Stimulated activated CD4-positive, alpha-beta T cell treated with anti-CD3 and anti-CD28 coated beads, Interleukin-1b, Interleukin-23, amount 100 ng/mL, for 1 hour (primary cell): ENCODE measurements at places on chromosomes 4 and X.

GRCh38 chr4:10606483-10607155 lies 77.9 kb downstream of the CLNK start:
- no peak for DNase-seq

DNA sequence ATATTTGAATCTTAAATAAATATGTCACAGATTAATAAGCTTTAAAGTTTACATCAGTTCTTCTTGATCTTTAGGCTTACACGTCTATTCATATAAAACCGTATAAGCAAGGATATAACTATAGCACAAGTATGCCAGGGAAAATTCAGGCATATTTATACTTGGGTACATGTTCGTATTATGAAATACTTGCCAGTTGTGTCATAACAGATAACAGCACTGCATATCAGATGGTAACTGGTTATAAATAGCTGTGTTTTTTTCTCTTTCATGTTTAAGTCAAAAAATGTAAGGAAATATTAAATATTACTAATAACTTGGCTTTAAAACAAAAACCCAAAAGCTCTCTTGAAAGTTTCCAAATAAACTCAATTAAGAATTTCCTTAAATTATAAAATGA lies 17.5 kb downstream of the BRWD3 start:
- no peak for DNase-seq

DNA sequence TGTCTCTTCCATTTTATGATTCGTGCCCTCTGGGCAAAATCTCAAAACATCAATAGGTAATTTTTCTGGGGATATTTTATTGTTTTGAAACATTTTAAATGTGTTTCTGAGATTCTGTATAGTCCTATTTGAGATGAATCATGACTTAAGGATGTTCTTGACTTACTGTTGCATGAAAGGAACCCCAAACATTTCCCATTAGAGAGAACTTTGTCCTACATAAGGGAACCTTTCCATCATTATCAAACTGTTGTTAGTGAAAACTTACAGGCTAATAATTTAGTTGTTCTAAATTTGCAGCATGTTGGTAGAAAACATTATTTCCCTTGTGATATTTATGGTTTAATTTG lies 523.3 kb downstream of the PPARGC1A start:
- DNase-seq: no peak

GRCh38 chr4:76206222-76206942 lies 7.2 kb downstream of the SCARB2 start:
- no peak for DNase-seq

GRCh38 chr4:148006001-148006400 lies 274.1 kb downstream of the ARHGAP10 start:
- DNase-seq: no peak

- no peak for DNase-seq
These were observed 106.2 kb downstream of the TMA16 start for GRCh38 chr4:163600727-163601126.

- DNase-seq: no peak
These were observed 21.1 kb upstream of the TADA2B start for GRCh38 chr4:7021930-7022664.

- DNase-seq: no peak
These were observed 580.9 kb upstream of the ZFP42 start for GRCh38 chr4:187414716-187415115.

GRCh38 chr4:84220990-84221389 lies 278.1 kb downstream of the NKX6-1 start:
- DNase-seq: no peak

DNA sequence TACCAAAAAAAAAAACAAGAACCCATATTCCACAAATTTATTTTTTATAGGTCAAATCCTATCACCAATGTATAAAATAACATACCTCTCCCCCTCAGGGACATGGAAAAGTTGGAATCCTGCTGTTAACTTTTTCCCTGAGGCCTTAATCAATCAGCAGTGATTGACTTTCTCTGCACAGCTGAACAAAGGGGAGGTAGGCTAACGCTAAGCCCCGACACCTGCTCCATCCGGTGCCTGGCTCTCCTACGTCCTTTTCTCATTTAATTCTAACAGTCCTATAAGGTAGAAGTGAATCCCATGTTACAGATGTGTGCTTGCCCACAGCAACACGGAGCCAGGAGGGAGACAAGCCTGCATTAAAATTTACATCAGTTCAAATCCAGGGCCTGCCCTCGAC lies 2.8 kb downstream of the CENPU start:
- no peak for DNase-seq

DNA sequence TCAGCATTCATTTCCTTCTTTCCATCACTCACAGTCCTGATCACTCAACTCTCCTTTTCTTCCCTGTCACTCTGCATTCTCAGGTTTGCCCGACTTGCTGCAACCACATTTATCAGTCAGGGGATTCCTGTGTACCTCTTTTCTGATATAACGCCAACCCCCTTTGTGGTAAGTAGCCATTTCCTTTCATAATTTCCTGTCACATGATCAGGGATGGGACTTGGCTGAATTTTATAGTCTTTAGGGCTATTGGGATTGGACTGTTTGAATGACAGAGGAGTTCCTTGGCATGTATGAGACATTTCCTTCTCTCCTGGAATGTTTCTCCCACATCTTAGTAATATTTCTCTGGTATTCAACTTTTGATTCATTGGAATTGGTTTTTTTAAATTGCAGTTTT lies 11.0 kb downstream of the PGM2 start:
- no peak for DNase-seq
